ENCODE measurements at places on chromosomes 11 and 22.

DNA sequence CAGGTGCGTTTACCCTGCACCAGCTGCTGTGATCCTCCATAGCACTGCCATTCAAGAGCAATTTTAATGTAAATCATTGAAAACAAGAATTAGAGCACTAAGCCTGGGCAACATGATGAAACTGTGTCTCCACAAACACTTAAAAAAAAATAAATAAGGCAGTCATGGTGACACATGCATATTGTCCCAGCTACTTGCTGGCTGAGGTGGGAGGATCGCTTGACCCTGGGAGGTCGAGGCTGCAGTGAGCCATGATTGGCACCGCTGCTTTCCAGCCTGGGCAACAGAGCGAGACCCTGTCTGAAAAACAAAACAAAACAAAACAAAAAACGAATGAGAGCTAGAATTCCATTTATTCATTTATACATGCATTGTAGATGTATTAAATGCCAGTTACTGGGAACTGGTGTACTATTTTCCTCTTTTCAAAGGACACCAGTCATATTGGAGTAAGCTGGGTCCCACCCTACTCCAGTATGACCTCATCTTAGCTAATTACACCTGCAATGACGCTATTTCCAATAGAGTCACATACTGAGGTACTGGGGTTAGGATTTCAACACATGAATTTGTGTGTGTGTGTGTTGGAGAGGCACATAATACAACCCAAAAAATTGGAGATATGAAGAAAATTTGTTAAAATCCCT is 101.9 kb downstream of the MICAL2 start:
- DNase-seq, result no peak

DNA sequence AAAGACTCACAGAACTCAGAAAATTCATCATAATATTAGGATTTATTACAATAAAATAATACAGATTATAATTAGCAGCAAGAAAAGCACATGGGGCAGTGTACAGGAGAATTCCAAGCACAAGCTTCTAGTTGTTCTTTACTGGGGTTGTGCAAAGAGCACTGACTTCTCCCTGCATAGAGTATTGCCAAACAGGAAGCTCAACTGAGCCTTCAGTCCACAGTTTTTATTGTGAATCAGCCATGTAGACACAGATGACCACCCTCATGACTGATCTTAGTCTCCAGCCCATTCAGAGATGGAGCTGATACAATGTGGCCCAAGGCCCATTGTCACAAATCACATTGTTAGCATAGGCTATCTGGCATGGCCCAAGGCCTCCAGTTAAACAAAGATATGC is 798.9 kb downstream of the KCNA4 start:
- no peak for DNase-seq

DNA sequence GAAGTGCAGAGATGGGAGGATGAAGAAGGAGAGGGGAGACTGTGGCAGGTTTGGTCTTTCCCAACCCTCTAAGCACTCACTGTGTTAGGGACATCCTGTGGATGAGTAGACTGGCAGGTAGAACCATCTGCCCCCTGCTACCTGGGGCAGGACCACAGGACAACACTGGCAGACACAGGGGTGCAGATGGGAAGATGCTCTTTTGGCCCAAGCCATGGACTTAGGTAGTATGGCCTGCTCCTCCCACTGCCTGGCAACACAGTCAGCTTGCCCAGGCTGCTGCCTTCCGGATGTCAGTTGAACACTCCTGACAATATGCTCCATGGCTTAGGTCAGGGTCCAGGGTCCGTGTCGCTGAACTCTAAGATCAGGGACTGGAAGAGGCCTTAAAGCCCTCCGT is 140.7 kb upstream of the NAV2 start:
- no peak for DNase-seq

DNA sequence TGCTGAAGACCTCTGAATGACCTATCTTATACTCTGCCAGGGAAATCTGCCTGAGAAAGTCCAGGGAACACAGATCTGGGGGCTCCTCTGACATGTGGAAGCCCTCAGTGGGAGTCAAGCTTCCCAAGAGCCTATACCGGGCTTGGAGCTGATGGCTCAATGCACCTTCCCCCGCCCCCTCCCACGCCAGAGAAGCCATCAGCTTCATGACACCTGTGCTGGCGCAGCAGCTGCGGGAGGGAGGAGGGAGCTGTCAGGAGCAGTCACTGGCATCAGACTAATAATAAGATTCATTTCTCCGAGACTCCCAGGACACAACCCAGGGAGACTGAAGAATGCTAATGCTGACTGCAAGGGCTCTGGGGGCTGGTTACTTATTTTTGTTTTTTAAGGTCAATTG is 47.8 kb downstream of the SPATA19 start:
- DNase-seq, result no peak

Measured in HCEC 1CT (cell line).